ENCODE measurements at places on chromosomes 2 and 18.
A peak's percentile ranks its signal among the peaks of the same experiment; 100 is the strongest.

- no peak for DNase-seq
Observed at GRCh38 chr18:11984091-11984490, 2.8 kb downstream of the IMPA2 start.

GRCh38 chr2:131022731-131023130, 70.5 kb downstream of the FAM168B start:
- DNase-seq, result no peak

- no peak for DNase-seq
Observed at GRCh38 chr2:192042126-192042525, 152.6 kb downstream of the TMEFF2 start.

DNA sequence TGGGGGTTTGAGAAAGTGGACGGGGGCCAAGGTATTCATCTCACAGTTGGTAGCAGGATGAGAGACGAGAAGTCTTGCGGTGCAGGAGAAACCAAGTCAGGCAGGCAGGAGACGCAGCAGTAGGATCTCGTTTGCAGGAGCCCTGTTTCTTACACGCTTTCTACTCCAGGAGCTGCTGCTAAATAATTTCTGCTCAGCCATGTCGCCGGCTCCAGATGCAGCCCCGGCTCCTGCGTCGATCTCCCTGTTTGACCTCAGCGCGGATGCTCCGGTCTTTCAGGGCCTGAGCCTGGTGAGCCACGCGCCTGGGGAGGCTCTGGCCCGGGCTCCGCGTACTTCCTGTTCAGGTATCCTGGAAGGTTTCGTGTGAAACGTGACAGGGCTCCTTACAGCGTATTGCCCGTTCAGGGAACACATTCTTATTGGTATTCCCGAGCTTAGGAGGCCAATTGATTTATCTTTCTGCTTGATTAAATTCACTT, 494 bp downstream of the ANKZF1 start:
- peak; percentile 35 for DNase-seq

- DNase-seq, result no peak
Observed at GRCh38 chr2:169093535-169093934, 24.2 kb downstream of the DHRS9 start.

DNA sequence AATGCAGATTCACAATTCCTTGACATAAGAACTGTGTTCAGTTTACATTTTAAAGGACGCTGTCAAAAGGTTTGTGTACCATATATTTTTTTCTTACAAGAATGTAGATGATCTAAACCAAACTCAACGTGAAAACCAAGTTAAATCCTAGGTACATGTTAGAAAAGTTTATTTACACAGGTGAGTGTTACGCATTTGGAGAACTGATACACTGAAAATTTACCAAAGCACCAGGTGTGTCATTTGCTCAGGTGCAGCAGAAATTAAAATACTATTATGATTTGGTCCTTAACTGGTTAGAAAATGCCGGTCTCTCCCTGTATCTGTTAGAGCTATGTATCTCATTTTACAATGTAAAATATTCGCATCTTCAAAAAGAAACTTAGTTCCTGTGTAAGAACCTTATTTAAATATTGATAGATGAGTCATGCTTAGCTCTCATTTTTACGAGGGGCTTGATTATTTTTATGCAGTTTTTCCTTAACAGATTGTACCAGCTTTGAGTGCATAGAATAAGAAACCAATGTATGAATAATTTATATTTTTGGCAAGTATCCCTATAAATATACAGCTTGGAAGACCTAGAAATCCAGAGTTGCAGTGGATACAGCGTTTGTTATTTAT, 25.1 kb downstream of the MFF start:
- no peak for DNase-seq

DNA sequence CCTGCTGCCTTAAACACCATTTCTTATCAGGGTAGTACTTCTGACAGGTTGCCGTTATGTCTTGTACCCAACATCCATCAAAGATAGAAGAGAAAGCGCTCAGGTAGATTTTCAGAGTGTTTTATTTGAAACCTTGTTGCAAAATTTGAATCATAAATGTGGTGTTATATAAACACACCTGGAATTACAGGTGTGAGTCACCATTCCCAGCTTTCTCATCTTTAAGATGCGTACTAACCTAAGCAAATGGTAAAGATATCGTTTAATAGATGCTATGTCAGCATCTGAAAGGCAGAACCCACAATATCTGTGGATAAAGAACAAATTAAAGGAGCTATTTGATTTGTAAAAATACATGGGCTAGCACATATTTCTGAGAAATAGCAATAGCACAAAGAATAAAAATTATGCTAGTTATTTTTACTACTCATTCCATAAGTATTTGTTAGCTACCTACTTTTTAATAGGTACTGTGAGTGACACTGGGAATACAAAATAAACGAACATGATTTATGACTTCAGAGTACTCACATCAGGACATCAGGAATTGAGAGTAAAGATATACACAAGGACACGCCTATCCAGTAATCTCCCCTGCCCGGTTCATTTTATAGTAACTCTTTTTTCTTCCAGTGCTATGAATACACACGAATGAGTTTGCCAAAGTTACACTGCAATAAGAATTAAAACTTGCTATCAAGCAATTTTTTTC, 193.8 kb downstream of the RBM43 start:
- DNase-seq, result no peak

- DNase-seq, result no peak
Observed at GRCh38 chr2:104901037-104901881, 47.3 kb downstream of the POU3F3 start.

- peak; percentile 3 for DNase-seq
Observed at GRCh38 chr2:11945139-11946126, 199.0 kb downstream of the LPIN1 start.

- DNase-seq, result no peak
Observed at GRCh38 chr2:136360790-136361189, 242.8 kb upstream of the CXCR4 start.

DNA sequence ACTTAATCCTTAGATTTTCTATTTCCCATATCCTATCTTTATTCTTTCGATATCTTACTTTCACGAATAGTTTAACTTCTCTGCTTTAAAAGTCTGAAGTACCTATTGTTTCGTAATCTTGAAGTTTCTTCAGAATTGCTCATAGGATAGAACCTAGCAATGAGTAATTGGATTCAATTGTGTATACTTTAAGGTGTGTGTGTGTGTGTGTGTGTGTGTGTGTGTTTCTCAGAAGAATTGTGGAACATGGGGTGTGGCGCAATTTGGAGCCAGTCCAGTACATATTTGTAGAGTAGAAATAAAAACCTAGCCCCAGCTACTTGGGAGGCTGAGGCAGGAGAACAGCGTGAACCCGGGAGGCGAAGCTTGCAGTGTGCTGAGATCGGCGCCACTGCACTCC, 897.6 kb downstream of the BCL11A start:
- no peak for DNase-seq

DNA sequence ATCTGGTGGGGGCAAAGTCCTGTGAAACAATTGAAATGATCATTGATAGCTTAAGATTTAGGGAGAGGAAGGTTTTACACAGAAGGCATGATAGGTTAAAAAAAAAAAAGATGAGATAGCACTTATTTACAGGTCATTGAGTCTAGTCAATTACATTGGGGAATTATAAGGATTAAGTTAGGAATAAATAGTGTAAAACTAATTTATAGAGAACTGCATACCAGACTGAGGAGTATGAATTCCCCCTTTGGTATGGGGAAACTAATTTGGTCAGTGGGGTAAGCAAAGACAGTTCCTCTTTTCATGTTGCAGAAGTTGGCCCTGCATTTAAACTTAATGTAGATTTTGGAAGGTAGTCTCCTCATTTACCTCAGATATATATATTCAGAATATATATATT, 10.8 kb downstream of the GLS start:
- no peak for DNase-seq

GRCh38 chr2:203412546-203413331, 84.5 kb downstream of the ABI2 start:
- no peak for DNase-seq

DNA sequence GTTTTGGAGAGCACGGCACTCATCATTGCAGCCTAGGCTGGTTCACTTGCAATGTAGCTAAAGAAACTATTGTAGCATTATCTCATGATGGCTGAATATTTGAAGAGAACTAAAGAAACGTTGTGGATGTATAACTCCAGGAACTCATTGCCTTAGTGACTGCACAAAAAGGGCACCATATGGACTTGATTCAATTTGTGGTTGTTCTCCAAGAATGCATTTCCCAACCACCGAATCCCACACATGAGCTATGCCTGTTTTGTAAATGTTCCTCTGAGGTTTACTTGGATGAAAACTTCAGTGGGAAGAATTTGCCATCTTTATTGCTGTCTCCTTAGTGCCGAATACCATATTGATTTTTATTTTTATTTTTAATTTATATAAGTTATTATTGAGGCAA, 43.5 kb downstream of the DOK6 start:
- DNase-seq, result no peak

DNA sequence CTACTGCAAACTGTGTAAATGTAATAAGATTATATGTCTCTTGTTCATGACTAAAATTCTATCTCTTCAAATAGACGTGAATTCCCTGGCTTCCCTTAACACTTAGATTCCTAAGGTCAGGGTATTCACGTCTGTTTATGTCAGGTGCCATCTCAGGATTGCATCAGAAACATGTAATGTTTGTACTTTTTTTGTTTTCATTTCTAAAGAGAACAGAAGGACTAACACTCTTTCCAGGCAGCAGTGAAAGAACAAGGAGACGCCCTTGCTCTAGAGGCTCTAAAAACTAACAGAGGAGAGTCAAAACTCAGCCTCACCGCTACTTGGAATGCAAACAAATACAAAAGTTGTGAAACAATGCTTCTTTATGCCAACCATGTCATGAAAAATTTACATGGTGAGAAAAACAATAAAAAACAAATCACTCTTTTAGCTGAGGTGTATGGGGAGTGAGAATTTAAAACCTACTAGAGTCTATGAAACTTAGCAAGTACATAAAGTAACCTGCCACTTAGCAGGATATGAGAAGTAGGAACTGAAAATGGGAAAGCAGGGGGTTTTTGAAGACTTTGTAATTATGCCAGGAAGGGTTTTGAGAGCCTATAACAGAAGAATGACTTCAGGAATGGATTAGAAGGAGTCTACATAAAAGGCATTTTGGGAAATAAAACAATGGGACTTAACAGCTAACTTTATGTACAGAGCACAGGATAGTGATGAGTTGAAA, 522.7 kb downstream of the THSD7B start:
- no peak for DNase-seq

GRCh38 chr2:172943539-172943938, 132.1 kb upstream of the MAP3K20 start:
- DNase-seq, result no peak

DNA sequence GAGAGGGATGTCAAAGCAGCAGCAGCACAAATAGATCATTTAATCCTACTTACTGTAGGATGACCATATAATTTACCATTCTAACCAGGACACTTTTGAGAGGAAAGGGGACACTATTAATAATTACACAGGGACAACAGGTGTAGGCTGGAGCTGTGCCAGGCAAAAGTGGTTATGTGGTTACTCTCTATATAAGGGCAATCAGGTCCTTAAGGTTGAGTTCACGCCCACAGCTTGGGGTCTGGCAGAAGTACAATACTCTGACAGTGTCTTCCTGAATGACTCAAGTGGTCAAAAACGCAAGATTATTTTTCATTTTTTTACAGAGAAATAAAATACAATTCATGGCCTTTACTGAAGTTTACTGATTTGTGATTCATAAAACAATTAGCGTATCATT, 2.8 kb downstream of the PREPL start:
- DNase-seq, result peak; percentile 42

DNA sequence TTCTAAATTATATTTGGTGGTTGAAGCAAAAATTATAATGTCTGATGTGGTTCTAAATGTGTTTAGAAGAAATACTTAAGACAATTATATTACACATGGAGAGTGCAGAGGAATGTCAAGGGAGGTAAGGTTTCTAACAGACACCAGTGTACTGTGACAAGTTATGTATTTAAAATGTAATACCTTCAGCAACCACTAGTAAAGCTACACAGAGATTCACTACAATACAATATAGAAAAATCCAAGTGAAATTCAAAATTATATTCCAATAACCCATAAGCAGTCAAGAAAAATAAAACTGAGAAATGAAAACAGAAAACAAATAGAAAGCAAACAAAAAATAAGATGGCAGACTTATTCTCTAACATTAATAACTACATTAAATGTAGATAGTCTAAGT, 249.5 kb upstream of the KLHL14 start:
- DNase-seq, result no peak

- DNase-seq, result peak; percentile 0
Observed at GRCh38 chr2:240922982-240923537, 16.9 kb downstream of the CROCC2 start.

DNA sequence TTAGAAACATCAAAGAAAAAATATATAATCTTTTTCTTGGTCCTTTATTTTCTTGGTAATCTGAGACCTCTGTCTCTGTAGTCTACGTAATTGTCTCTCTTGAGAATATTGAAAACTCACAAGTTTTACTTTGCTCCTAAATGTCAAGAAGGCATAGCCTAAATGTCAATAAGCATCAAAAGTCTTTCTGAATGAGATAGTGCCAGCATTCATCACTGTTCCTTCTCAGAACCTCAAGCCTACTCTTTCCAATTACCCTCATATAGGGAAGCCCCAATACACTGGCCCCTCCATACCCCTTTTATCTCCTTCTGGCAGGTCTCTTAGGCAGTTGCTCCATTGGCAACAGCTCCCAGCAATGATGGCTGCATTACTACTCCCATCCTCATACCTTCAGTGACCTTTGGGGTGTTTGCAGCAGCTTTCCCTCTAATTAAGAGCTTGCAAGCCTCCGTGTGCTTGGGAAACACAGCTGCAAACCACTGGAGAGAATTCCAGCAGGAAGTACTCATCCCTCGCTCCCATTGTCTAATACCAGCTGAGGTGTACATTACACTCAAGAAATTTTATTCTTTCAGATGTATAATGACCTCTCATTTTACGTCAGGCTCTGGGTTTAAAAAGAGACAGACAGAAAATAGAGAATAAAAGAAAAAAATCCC, 95.8 kb downstream of the KYNU start:
- DNase-seq, result no peak

DNA sequence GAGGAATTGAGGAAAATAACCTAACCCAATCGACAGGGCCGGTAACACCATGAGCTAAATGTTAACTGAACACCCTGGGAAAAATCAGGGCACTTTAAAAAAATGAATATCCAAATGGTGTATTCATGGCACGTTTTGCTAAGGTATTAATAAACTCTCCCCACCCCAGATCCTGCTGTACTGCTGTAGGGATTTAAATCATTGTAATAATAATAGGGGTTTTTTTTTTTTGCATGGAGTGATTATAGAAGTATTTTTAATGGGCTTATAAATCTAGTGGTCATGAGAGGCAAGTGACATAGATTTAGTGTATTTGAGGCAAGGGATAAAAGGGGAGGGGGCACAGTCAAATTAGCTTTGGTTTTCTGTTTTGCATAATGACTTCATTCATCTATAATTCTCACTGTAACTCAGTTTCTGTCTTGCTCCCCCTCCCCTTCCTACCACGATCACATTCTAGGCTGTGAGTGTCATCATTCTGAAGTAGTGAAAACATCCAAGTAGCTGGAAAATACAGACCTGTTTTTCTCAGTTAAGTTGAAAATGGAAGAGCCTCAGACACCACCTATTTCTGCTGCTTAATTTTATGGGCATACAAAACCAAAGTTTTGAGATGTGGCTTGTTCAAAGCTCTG, 18.2 kb upstream of the MGAT5 start:
- DNase-seq, result no peak

GRCh38 chr18:31579375-31579774, 12.3 kb upstream of the TTR start:
- DNase-seq, result no peak
